Ecto neural progenitor cell (in vitro differentiated cells): ENCODE measurements at places on chromosomes 5 and 9.
A peak's percentile ranks its signal among the peaks of the same experiment; 100 is the strongest.

DNA sequence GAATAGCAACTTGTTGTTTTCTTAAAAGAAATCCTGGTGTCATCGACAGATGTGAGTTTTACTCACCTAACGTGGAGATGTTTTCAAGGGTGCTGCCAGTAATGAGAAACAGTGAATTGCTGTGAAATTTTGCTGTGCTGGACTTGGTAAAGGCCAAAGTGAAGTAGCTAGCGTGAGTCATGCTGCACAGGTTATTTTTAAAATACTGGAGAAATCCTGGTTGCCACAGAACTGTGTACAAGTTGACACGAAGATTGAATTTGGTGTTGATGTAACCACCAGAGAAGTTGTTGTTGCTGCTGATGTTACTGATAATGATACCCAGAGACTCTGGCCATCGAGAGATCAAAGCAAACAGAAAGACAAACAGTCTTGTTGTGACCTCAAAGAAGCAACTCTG, 187.9 kb upstream of the NFIL3 start:
- DNase-seq = no peak

DNA sequence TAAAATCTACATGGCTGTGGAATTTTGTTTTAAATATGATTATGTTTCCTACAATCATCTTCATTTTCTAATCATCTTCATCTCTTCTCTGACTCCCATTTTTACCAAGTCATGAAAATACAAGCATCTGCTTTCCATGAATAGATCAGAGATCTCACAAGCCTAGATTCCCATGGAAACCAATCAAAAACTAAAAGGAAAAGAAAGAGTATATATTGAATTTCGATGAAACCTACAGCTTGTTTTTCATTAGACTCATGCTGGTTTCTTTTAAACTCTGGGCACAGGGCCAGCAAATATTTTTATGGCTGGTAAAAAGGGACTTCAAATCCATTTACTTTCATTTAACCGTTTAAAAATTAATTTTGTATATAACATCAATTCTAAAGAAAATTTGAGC, 51.2 kb downstream of the INVS start:
- no peak for DNase-seq

- no peak for DNase-seq
Observed at GRCh38 chr5:87074934-87075541, 192.6 kb upstream of the RASA1 start.

DNA sequence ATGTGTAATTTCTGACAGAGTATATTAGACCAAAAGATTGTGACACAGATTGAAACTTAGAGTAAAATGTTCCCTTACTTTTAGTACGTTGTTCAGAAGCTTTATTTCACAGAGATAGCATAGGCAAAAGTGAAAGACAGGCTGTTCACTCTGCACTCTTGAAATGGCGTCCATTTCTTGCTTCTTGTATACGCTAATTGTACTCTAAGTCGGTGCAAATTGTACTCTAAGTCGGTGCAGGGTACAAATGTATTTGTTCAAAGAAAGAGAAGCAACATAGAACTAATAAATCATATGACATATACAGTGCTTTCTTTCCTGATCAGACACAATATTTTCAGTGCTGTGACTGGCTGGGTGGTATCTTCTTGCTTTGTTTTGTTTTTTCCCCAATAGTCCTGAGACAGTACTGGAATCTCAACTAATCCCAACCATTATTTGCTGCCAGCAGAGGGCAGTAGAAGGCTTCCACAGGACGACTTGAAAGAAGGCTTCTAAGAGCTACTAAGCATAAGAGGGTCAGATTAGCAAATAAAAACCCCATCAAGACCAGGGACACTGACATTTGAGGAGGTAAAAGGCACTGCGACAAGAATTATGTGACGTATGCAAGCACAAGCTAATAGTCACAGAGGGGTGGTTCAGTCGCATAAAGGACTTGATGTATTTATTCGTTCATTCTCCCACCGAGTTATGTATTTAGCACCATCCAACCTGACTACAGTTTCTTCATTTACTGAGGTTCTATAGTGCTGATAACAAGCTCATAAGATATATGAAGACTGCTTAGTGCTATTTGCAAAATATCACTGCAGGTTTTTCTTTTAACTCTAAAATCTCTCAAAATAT, 831.8 kb downstream of the TAF11L14 start:
- peak; percentile 66 for DNase-seq

- no peak for DNase-seq
Observed at GRCh38 chr5:57348376-57349140, 134.1 kb downstream of the ACTBL2 start.

- peak; percentile 80 for DNase-seq
Observed at GRCh38 chr5:69265931-69266330, 31.2 kb downstream of the CDK7 start.

GRCh38 chr5:148237785-148238417, 424 bp upstream of the MARCOL start:
- DNase-seq = no peak
